ENCODE measurements at places on chromosomes 5 and 9.

GRCh38 chr5:3925022-3925421 lies 329.4 kb downstream of the IRX1 start:
- DNase-seq, result no peak

DNA sequence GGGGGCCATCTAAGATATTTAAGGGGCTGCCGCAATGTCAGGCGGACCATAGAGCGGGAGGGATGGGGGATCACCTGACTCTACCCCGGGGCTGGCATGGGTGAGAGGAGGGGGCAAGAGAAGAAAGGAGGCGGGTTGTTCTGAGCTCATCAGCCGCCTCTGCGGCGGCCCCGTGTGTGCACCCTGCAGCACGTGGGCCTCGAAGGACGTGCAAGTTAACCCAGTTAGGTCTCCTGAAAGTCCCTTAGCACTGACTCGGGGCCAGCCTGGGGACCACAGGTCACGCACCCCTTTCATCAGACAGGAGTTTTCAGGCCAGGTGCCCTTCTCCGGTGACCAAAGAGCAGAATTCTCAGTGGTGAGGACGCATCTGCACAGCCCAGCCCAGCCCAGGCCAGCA lies 58.0 kb downstream of the UBE2QL1 start:
- no peak for DNase-seq

DNA sequence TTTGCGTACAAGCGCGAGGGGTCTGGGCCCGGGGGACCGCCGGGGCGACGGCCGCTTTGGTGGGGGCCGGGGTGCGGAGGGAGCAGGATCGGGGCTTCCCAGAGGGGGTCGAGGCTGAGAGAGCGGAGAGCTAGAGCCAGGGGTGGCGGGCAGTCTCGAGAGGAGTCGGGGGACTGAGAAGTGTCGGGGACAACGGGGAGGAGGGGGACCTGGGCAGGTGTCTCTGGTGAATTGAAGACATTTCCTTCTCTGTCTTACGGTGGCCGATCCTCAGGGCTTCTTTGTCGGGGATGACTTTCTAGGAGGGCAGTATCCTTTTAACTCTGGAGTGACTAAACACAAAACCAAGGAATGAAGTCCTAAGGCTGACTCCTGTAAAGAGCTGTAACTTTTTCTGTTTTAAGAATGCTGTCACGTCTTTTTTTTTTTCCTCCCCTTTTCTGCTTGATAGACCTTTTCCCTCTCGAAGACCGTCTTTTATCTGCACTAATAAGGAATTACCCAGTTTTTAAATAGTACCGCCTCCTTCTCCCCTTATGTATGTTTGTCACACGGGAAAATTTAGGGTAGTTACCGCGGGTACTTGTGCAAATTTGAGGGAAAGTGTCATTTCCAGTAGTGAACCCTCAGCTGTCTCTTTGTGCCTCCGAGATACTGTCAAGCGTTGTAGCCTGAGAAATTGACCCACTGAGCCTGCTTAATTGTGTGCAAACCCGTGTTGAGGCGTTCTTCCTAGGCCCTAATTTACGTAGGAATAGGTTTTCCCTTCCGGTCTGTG lies 822 bp downstream of the DENND4C start:
- DNase-seq, result no peak

DNA sequence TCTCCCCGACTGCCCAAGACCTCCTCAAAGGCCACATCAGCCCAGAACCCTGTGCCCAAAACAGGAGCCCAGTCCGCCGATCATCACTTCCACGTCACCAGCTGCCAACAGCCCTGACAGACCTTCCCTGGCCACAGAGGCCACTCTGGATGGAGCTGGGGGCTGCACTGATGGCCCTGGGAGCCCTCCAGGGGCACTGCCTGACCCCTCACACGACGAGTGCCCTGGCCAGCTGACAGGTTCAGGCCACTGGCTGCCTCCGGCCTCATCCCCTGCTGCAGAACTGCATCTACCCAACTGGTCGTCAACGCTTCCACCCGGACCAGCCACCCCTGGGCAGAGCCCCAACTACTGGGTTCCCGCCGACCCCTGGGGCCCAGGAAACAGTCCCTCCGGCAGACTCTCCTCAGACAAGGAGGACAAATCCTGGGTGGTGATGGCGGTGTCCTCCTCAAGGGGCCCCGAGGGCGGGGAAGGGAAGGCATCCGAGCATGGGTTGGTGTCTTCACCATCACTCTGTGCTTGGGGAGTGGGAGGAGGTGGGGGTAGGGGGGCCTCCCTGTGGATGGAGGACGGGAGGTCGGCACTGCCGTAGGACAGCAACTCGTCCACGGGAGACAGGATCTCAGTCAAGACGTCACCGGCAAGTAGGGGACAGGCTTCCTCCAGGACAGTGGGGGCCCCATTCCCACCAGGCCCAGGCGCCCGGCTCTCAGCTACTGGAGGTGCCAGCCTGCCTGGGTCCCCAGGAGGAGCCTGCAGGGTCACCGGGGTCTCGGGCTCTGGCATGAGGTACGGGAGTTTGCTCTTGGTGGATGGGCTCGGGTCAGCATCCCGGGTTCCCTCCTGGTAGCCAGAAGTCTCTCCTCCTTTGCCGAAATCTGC lies 7.9 kb upstream of the QSOX2 start:
- no peak for DNase-seq

DNA sequence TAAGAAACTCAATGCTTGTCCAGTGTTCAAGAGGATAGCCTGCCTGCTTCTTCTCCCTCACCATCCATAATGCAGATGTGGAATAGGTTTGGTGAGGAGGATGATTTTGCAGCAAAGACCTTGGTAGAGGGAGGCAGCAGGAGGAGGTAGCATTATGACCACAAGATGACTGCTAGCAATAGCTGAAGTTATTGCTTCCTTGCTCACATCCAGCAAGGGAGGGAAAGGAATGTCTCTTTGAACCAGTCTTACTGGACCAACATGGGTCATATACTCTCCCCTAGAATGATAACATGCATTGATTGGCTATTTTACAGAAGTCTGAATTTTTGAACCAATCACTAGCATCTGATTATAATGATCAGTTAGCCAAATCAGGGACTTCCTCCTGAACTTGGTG lies 607.6 kb downstream of the EBF1 start:
- no peak for DNase-seq

- no peak for DNase-seq
These were observed 24.0 kb downstream of the ENC1 start for GRCh38 chr5:74616236-74617146.

GRCh38 chr5:56327809-56328208 lies 94.7 kb upstream of the ANKRD55 start:
- no peak for DNase-seq

GRCh38 chr5:161230221-161230620 lies 316.3 kb downstream of the GABRB2 start:
- DNase-seq, result no peak

DNA sequence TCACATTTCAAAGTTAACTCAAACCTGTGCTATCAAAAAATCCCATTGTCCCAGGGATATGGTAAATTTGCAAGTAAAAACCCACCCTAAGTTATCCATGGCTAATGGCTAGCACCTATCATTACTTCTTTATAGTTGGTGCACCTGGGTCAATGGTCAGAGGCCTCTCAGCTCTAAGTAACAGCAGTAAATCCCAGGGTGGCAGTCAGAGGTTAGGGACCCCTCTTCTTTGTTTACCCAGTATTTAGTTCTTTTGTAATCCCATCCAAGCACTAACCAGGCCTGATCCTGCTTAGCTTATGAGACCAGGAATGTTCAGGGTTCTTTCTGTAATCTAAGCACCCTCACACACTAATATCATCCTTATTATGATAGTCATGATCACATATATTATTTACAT lies 52.1 kb upstream of the WWC1 start:
- DNase-seq, result no peak

GRCh38 chr9:105832096-105832710 lies 137.9 kb downstream of the TMEM38B start:
- no peak for DNase-seq

- no peak for DNase-seq
These were observed 608.9 kb downstream of the IRX1 start for GRCh38 chr5:4204276-4205141.

GRCh38 chr9:86281593-86282076 lies 703 bp downstream of the ISCA1 start:
- DNase-seq, result no peak
